ENCODE measurements at places on chromosomes 1 and 21. TPM values are rescaled to one million over a fixed set of nuclear protein-coding genes. Genes with fewer than 3 reads are reported as not detected.

The ELAPOR1 gene
- total RNA-seq = 1.3 TPM

The CELA3A gene
- not detected for total RNA-seq

The PLA2G2F gene
- total RNA-seq = not detected

The PTPRU gene
- total RNA-seq = 53.6 TPM

The ADORA1 gene
- total RNA-seq = 4.9 TPM

Measured in kidney (tissue), 22 donors.